ENCODE measurements at places on chromosomes 12 and 14.

DNA sequence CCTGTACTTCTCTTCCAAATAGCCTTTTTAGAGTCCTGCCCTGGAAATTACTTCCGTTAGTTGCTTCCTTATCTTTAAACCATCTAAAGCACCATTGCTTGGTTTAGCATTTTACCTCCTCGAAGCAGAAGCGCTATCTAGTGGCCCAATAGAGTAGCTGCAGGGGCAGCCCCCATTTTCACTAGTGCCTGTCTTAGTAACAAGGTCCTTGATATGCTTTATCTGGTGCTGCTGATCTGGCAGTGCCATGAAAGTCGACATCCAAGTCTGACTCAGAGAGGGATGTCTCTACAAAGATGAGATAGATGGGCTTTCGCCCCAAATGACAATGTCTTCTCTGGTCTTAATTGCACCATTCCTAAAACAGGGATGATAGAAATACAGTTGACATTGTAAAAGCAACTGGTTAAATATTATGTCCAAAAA lies 25.0 kb upstream of the CIT start:
- peak; percentile 56 for DNase-seq

DNA sequence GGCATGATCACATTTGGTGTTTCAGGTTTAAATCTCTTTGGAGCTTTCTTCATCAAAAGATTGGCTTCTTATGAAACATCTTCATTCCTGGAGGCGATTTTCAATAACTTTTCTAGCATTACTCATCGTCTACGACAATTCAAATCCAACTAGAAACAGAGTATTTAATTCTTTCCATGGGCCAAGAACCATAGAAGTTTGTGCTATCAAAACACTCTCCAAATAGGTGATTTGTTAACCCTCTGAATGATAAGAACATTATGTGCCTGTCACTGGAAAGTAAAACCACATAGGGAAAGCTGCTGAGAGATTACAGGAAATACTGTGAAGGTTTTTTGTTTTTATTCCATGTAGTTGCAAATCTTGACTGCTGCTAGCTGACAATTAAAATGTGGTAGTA lies 6.9 kb upstream of the DCN start:
- DNase-seq: no peak

DNA sequence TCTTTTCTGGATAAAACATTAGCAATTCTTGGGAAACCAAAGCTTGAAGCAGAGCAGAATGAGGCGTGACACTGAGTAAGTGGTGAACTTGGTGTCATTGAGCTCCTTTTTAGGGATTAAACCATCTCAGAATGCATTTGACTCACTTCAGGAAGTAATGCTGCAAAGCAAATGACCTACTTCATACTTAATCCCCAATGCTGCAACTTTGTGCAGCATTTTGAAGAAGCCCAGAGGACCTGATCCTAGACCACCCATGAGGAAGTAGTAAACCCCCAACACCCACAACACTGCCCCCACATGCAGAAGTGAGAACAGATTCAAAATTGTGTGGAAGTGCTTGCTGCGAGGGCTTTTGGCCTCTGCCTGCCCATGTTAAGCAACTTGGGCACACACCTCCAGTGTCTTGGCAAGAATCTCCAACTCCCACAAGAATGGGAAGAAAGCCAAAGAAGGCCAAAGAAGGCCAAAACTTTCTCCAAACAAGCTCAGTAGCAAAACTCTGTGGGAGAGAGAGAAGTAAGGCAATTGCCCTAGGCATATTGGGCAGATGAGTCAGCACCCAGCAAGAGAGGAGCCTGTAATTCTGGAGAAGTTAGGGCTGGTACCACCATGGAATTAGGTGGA lies 69.2 kb upstream of the ETV6 start:
- DNase-seq: peak; percentile 50

DNA sequence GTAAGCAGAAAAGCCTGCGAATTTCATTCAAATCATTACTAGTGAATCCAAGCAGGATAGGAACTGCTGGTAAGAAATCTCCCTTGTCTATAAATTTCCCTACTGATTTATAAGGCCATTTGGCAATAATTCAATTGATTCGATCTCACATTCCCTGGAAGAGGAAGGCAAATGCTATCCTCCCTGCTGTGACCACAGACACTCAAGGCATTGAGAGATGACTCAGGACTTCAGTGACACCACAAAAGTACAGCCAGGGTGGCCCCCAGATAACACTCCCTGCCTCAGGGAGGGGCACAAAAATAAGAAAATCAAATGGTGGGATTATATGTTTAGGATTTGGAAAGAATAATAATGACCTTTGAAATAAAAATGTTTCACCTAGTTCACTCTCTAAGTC lies 162.7 kb downstream of the GRIP1 start:
- no peak for DNase-seq

GRCh38 chr12:103677341-103677740 lies 90.3 kb downstream of the STAB2 start:
- no peak for DNase-seq

DNA sequence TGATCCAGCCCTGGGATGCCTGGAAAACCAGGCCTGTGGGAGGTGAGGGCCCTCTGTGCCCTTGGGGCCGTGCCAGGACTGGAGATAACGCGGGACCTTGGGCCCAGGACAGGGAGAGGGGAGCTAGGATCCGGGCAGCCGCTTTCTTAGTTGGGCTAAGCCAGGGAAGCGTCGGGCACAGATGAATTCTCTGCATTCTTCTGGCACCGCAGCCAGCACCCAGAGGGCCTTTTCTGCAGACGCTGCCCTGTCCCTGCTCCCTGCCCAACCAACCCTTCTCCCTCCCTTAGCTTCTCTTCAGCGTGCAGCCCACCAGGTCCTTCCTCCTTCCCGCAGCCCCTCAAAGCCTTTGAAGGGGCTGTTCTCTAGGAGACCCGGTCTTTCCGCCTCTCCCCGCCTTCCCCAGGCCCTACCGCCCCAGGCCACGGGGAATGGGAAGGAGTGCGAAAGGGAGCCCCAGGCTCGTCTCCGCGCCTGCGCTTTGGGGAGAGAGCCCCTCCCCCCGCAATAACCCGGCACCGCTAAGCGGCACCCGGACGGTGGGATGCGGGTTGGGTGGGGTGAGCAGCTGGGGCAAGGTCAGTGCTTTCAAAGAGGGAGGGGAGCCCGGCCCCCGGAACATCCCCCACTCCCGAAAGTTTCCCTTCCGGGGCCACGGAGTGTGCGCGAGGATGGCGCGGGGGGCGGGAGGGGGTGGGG lies 663 bp downstream of the NCKAP5L start:
- DNase-seq: peak; percentile 85

DNA sequence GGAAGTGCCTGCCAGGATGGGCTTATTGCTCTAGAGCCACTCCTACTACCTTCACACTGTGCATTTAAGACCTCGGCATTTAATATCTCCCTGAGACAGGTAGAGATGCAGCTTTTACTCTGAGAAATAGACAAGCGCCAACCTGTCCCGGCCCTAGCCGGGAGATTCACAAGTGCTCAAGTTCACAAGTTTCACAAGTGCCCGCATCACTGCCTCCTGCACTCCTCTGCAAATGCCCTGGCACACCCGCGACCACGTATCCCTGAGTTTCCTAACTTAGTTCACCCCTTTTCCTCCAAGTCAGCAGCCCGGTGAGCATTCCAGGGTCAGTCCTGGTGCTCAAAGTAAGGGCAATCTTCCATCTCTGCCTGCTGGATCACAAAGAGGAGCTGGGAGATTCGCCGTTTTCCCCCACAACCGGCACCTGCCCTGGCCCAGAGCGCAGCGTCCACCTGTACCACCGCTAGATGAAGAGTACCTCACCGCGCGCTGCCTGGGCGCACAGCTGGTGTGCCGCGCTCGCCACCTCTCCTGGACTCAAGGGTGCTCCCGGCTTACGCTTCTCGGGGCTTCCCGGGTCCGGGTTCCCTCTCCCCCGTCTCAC lies 5.0 kb upstream of the SLC38A4 start:
- DNase-seq: no peak

GRCh38 chr12:101470939-101471338 lies 4.2 kb upstream of the SPIC start:
- DNase-seq: no peak

- no peak for DNase-seq
Observed at GRCh38 chr14:34883954-34884353, 8.8 kb upstream of the BAZ1A start.

DNA sequence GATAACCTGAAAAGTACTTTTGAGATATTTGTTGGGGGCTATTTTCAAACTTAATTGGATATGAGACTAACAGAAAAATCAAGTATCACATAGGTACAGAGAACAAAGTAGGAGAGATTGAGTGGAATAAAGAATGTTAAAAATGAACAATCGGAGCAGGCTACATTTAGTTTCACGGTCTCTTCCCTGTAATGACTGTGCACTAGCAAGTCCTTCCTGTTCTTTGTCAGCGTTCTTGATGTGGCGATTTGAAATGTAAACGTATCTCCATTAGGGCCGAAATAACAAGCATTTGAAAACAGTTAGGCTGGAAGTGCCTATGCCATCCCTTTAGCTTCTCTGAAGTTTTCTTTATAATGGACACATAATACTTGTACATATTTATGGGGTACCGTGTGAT lies 31.0 kb downstream of the SLC25A29 start:
- no peak for DNase-seq

GRCh38 chr12:125525879-125526278 lies 460.6 kb downstream of the AACS start:
- DNase-seq: no peak

DNA sequence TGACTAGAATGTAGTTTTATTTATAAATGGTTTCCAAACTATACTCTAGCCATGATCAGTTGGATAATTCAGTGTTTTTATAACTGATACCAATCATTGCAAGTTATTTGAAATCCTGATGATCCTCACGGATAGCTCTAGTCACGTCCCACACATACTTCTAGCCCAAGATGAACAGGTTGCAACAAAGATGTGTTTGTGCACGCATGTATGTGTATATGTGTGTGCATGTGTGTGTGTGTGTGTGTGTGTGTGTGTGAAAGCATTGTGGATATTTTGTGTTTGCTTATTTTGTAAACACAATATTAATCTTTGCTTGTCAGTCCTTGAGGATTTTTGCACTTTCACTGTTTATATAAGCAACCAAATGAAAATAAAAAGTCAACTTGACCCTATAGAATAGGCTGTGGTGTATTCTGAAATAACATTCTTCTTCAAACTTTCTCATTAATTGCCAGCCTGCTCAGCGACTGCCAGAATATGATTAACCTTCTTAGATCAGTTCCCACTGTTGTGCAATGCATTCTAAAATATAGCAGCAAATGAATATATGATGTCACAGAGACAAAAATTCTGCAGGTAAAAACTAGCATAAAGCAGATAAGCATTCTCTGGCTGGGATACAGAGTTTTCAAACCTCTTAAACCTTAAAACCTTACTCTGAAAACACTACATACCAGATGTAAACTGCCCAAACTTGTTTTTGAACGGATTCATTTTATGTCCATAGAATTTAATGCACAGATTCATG lies 48.8 kb upstream of the HIF1A start:
- DNase-seq: no peak

GRCh38 chr14:72483311-72483710 lies 410.6 kb downstream of the DPF3 start:
- DNase-seq: no peak

DNA sequence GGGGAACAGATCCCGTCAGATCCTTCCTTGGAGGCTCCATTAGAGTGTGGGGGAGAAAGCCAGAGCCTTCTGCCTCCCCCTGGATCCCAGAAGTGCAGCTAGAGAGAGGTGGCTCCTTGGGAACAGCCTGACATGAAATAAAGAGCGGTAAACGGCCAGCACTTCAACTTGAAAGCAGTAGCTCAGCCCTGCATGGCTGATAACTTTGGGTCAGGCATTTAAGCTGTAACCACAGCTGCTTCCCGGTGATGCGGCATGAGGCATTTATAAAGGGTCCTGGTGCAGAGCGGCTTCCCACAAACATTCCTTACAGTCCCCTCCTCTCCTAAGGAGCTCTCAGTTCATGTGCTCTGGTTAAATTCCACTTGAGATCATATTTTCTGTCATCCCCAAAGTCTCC lies 960.3 kb downstream of the VRK1 start:
- DNase-seq: no peak

DNA sequence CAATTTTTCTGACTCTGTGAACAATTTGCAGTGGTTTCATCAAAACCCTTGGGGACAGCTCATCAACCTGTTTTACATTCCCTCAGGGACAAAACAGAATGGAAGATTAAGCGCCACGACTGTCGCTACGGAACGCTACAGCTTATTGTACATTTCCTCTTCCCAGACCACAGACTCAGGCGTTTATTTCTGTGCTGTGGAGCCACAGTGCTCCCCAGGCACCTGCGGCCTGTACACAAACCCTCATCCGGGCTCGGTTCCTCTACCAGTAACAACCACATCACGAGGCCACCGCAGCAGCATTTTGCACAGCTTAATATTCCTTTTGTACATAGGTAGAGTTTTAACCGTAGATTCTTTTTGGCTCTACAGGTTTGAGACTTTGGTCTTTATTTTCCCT lies 397.4 kb upstream of the OR4E1 start:
- DNase-seq: no peak

DNA sequence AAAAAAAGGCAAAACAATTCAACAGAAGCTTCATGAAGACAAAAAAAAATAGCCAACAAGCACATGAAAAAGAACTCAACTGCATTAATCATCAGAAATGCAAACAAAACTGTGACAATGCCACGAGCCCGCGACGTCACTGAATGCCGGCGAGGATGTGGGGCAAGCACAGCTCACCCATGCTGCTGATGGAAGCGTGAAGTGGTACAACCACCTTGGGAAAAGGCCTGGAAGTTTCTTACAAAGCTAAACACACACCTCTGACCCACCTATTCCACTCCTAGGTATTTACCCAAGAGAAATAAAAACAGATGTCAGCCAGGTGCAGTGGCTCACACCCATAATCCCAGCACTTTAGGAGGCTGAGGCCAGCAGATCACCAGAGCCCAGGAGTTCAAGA lies 10.5 kb downstream of the BTBD6 start:
- DNase-seq: no peak
